Vagina (tissue), 2 donors: ENCODE measurements at places on chromosomes 16 and 17.

GRCh38 chr17:9228408-9229159 lies 207.3 kb downstream of the NTN1 start:
- DNase-seq, result no peak

GRCh38 chr17:43791589-43791988 lies 11.4 kb downstream of the CFAP97D1 start:
- no peak for DNase-seq

- DNase-seq, result no peak
These were observed 39.9 kb downstream of the UBE2G1 start for GRCh38 chr17:4326608-4327007.

- no peak for DNase-seq
These were observed 142.5 kb upstream of the HS3ST2 start for GRCh38 chr16:22671301-22672076.

DNA sequence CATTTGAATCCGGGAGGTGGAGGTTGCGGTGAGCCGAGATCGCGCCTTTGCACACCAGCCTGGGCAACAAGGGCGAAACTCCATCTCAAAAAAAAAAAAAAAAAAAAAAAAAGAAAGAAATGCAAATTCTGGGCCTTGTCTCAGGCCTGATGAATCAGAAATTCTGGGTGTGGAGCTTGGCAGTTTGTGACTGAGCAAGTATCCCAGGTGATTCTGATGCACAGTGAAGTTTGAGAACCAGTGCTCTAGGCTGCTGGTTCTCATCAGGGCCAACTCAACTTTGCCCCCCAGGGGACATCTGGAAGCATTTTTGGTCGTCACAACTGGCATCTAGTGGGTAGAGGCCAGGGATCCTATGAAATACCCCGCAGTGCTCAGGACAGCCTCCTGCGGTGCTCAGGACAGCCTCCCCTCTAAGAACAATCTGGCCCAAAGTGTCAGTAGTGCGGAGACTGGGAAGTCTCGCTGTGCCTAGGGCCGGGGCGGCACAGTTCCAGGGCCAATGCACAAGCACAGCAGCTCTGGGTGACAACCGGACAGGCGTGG lies 55.9 kb downstream of the SDK2 start:
- no peak for DNase-seq

DNA sequence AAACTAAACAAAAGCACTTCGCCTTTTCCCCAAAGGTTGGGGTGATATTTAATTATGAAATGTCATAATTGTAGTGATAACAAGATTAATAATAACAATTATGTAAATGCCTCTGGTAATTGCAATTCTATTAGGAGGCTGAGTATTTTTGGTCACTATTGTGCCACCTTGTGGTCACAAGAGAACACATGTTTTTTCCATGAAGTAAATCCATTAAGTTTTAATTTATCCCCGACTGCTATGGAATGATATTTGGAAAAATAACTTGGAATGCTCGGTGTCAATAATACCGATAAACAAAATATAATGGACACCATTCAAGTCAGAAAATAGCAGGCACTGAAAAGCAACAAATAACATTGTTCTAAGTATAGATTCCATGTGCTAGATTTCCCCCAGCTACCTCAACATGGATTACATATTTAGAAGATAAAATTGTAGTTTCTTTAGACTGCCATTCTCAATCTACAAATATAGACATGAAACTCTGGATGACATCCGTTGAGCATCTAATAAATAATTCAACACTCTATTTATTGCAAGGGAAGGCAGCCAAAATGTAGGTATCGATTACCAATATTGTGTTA lies 25.0 kb upstream of the KCNJ2 start:
- DNase-seq, result no peak

DNA sequence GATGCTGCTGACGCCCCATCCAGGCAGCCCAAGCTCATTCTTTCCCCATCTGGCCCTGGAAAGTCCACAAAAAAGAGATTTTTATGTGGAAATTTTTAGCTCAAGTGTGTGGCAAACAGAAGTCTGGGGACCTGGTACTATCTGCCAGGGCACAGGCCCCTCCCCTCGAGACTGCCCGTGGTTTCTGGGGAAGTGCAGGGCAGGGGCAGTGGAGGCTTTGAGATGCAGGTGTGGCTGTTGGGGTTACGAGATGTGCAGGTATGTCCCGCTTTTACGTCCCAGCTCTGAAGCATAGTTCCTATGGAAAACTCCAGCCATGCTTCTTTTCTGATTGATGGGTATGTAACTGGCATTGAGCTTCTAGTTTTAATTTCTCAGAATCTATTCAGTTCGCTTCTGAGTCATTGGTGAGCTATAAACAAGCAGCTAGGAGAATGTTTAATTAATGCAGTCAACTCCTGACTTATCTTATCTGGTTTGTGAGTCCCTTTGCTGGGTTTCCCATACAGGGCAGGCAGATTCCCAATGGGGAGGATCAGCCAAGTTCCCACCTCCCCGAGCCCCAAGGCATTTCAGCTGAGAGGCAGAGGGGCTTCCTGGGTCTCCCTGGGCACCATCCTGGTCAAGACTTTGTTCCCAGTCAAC lies 16.2 kb downstream of the TBX4 start:
- DNase-seq, result no peak

DNA sequence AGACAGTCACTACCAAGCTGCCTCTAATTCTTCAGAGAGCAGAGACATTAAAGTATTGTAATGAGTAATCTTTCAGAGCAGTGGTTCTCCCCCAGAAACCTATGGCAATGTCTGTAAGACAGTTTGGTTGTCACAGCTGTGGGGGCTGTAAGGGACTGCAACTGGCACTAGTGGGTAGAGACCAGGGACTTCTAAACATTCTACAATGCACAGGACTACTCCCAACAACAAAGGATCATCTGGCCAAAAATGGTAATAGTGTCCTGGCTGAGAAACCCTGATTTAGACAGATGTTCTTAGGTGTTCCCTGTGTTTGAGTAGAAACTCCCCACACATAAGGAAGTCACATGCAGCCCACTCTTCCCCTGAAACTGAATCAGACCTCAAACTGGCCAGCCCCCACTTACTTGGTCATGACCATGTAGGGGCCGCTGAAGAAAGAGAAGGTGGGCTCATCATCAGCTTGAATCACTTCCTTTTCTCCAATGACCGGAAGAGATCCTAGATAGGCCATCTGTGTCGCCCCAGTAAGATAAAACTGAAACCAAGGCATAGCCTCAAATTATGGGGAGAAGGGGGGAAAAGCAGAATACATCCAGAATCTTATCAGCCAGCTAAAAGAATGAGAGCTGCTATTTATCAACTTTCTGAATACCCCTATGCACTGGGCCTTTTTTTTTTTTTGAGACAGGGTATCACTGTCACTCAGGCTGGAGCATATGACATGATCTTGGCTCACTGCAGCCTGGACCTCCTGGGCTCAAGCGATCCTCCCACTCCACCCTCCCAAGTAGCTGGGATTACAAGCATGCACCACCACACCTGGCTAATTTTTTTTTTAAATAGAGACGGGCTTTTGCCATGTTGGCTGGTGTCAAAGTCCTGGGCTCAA lies 75.8 kb downstream of the TEX14 start:
- DNase-seq, result no peak

DNA sequence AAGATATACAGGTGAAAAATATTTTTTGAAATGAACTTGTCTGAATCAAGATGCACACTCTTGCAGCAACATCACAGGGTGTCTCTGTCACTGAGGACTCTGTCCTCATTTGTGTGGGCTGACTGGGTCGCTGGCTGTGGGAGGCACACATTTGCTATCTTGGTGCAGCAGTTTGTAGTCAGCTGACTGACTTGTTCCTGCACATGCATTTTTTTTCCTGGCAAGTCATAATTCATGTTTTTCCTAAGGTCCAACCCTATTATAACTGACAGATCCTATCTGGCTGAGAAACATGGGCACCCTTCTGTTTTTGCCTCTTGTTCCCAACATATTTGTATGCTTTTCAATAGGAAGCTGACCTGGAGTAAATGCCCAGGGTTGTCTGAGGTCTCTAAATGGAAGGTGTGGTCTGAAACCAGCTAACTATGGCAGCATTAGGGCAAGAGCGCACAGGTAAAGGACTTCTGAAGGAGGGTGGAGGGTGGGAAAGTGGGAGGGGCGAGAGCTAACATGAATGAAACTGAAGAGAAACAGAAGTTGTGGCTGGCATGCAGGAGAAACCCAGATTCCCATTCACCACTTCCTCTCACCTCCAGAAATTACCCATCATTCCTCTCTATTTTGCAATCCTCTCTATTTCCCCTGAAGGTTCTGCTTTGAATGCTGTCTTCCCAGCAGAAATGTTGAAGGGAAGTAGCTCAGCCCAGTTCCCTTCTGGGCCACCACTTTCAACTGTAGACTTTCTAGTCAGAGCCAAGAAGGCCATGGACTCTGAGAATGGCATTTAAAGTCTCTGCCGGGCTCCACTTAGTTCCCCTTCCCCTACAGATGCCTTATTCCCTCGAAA lies 166.1 kb downstream of the PRKCA start:
- DNase-seq, result no peak

GRCh38 chr16:52740333-52740732 lies 193.4 kb upstream of the TOX3 start:
- no peak for DNase-seq

GRCh38 chr16:17839272-17839671 lies 368.5 kb upstream of the XYLT1 start:
- no peak for DNase-seq

DNA sequence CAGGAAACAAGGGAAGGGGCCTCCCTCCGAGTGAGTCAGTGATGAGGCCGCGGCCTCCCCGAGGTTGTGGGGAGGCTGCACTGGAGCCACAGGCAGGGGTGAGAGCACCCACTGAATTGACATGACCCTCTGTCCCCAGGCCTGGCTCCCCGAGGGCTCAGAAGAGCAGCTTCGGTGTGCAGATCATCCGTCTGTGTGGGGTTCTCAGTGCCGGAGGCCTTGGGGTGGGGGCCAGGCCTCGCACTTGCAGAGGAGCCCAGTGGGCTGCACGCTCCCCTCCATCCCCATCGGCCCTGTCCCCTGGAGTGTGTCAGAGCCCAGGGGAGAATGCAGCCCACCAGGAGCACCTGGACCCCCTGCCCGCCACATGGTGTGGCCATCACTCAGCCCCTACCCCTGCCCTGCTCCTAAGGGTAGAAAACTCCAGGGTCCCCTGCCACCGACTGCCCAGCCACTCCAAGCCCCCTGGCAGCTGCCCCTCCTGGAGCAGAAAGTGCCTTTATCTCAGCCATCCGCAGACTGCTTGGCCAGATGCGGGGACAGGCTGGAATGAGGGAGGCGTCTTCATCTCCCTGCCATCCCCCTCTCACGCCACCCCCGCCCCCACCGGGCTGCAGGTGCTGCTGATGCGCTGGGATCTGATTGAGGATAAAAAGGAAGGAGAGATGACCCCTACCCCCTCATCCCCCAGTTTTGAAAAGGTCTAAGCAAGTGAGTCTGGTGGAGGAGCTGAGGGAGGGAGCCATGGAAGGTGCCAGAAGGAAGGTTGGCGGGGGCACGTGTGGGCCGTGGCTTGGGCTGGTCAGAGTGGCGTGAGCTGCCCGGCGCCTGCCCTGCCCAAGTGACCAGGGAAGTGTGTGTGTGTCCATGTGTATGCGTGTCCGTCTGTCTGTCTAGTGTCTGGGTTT lies 358.3 kb downstream of the SEC14L1 start:
- DNase-seq, result no peak

- no peak for DNase-seq
These were observed 3.4 kb downstream of the MNT start for GRCh38 chr17:2397247-2398171.

DNA sequence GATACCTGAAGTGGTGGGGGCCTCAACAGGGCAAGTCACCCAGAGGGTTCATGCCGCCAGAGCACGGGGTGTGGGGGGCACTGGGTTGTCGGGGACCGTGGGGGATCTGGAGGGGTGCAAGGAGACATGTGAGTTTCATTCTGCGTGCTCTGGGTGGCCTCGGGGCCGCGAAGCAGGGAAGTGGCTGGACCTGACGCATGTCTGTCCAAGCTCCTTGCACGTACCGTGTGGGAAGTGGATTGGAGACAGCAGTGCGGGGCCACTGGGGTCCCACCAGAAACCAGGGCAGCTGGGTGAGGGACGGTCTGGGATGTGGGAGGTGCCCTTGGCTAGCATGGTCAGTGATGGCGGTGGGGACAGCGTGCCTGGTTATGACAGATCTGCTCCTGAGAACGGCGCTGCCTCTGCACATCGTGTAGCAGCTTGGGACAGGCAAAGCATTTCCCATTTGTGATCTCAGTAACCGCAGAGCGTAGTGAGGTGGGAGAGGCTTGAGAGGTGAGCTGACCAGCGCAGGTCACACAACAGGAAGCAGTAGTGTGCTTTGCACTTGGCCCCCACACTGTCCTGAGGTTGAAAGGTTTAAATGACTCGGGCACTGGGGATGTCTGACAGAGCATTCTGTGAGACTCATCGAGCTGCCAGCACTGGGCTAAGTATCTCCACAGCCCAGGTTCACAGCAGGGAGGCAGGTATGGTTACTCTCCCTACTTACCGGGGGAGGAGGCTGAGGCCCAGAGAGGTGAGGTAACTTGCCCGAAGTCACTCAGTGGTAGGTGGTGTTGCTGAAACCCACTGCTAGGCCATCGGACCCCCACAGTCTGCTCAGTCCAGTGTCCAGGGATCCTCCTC lies 114.4 kb downstream of the SOCS1 start:
- no peak for DNase-seq

DNA sequence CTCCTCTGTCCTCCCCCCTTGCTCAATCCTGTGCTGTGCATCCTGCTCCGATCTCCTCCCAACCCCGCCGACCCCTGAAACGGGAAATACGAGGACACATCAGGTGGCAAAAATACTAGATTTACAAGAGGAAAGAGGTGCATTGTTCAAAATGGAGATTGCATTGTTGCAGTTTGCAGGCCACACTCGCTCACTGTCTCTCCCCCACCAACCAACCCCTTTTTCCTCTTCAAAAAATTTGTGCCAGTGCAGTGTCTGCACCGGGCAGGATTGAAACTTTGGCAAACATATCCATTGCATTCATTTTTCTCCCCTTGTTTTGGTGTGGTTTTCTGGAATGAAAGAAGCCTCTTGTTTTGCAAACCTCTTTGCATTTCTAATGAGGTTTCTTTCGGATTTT lies 61.0 kb downstream of the RNF135 start:
- DNase-seq, result no peak

DNA sequence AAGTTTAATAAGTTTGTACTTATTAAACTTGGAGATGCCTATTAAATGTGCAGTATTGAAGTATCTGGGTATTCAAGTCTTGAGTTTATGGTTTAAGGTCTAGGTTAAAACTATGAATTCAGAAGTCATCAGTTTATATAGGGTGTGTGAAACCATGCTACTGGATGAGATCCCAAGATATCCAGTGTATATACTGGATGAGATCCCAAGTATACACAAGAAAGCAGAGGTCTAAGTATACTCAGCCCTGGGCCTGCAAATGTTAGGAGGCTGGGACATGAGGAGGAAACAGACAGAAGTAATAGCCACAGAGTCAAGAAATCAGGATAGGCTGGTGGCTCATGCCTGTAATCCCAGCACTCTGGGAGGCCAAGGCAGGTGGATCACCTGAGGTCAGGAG lies 194.4 kb upstream of the AXIN2 start:
- DNase-seq, result no peak
